ENCODE measurements at places on chromosomes 11 and 22.
A peak's percentile ranks its signal among the peaks of the same experiment; 100 is the strongest.

- DNase-seq: no peak
Measured at GRCh38 chr11:128555606-128556005, 31.8 kb downstream of the ETS1 start.

- DNase-seq: peak; percentile 80
Measured at GRCh38 chr22:29394931-29395581, 6.7 kb upstream of the AP1B1 start.

DNA sequence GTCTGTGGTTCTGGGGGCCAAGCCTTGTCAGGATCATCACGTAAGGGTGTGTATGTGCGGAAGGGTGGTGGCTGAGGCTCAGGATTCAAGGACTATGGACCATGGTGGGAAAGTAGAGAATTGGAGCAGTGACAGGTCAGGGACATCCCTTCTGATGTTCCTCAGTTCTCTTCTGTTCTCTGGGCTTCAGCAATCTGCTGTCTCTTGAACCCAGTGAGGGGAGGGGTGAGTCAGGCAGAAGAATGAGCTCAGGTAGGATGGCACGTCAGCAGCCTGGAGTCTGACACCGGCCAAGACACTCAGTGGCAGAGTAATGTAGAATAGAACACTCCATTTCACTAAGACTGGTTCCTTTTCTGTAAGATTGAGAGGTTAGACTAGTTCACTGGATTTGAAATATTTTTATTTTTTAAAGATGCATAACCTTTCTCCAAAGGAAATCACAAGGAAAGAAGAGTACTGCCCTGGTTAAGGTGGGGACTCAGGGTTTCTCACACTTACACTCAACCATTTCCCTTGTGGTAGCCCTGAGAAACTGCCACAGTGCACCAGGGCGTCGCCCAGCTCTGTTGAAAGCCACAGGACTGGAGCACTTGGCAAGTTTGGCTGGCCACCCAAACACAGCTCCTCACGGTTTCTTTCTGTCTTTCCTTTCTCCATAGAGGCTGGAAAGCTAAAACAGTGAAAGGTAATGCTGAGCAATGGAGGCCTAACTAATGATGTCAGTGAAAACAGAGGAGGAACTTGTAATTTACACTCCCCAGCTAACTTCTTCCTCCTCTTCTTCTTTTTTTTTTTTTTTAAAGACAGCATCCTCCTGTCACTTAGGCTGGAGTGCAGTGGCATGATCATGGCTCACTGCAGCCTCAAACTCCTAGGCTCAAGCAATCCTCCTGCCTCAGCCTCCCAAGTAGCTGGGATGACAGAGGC, 23.1 kb upstream of the MICAL2 start:
- peak; percentile 85 for DNase-seq

DNA sequence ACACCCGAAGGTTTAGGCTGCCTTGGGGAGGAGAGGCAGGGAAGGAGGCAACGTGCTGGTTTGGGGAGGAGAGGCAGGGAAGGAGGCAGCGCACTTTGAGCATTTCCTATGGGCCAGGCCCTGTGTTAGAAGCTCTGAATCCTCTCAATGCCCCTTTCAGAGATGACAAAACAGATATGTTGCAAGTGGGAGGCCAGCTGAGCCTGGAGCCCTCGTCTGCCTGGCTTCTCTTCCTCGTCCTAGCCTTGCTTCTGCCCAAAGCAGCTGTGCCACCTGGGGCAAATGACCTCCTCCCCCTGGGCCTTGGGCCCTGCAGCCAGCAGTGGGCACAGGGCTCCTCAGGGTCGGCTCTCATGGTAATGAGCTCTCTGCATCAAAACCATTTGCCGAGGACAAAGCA, 15.3 kb upstream of the LRRC32 start:
- DNase-seq: no peak

DNA sequence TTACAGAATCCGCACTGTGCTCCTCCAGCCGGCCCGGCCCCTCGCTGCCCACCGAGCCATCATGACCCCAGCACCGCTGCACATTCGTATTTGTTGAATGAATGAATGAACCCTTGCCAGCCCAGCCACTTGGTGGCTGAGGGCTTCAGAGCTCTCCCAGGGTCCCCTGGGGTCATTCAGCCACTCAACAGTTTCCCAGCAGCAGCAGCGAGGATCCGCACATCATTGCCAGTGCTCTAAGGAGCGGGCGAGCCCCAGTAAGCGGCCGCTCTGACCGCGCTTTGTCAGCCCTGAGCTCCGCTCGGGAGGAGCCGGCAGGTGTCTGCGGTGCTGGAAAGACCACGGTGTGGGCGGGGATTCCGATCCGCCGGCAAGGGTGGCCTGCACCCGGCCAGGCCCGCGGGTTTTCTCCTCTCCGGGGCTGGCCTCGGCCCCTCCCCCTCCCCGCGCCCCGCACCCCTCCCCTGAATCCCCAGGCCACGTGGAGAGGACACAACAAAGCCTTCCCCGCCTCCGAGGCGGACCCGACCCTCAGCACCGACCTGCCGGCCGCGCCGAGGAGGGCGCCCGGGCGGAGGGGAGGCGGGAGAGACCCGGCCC, 563 bp downstream of the BID start:
- peak; percentile 36 for DNase-seq

DNA sequence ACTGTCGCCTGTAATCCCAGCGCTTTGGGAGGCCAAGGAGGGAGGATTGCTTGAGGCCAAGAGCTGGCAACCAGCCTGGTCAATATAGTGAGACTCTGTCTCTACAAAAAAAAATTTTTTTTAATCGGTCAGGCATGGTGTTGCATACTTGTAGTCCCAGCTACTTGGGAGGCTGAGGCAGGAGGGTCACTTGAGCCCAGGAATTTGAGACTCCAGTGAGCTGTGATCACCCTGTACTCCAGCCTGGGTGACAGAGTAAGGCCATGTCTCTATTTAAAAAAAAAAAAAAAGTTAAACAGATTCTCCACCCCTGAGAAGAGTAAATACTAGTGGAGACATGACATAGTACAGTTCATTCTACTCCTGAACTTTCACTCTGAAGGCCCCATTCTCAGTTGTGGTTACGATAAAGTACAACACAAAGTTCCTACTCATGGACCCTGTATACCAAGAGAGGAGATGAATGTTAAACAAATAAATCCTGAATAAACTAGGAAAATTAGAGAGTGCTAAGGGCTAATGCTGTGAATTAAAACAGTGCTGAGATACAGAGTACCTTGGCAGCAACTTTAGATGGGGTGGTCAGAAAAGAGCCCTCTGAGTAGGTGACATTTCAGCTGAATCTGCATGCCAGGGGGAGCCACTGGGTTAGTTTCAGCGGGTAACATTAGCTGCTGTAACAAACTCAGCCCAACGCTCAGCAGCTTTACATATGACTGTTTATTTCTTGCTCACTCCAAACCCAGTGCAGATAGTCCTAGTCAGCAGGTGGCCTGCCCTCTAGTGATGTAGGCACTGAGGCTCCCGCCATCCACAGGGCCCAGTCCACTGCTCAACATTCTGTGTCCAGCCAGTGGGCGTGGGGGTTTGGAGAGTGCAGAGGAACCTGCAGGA, 75.1 kb downstream of the DBX1 start:
- peak; percentile 44 for DNase-seq

DNA sequence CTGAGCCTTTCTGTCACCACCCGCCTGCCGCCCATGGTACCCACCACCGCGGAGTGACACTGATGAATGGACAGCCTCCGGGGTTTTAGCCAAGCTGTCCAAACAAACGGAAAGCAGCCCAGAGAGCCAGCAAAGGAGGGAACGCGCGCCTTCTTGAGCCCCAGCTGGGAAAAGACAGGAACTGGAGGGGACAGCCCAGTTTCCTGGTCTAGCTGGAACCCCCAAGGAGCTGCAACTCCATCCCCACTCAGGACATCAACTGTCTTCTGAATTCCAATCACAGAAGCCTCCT, 33.7 kb downstream of the SHISAL1 start:
- no peak for DNase-seq

- no peak for DNase-seq
Measured at GRCh38 chr22:40261783-40262182, 84.1 kb downstream of the TNRC6B start.

GRCh38 chr11:68467201-68467834, 6.8 kb downstream of the PPP6R3 start:
- DNase-seq: no peak

- DNase-seq: no peak
Measured at GRCh38 chr11:73400293-73400692, 24.1 kb downstream of the RELT start.

DNA sequence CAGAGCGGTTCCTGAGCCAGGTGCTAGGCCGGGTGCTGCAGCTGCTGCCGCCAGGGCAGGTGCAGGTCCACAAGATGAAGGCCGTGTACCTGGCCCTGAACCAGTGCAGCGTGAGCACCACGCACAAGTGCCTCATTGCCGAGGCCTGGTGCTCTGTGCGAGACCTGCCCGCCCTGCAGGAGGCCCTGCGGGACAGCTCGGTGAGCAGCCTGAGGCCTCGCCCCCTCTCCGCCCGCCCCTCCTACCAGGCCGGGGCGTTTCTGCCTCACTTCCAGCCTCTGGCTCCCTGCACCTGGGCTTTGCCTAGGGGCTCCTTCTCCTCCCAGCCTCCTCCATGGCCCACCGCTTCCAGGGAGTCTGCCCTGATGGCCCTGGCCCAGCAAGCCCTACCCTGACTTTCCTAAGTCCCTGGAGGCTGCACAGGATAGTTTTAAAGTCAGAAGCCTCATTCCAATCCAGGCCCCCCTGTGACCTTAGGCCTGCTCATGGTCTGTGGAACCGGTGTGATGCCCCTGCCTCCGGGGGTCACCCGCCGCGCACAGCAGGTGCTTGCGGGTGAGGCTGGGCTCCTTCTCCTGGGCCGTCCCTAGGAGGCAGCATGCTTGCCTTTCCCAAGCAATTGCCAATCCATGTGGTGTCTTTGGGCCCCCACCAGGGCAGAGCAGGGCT, 5.5 kb downstream of the TCIRG1 start:
- no peak for DNase-seq

- DNase-seq: no peak
Measured at GRCh38 chr11:101583251-101584128, at the start of gene TRPC6. TRPC6 (minus strand) TSS chr11:101584007; CDS start chr11:101583503, 504 bp downstream.

DNA sequence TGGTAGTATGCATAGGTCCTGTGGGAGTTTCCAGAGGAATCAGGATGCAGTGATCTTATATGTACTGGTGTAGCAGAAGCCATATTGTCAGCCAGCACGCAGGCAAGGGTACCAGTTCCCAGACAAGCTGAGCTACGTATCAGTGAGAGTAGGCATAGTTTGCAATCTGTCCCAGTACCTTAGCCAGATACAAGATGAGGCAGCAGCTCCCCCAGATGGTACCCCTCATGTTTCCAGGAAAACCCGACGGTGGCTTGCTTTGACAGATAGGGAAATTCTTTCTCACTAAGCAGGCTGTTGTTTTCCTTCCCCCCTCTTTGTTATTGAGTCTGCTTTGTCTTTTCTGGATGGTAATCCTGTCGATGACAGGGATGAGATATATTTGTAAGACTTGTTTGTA, 109.7 kb upstream of the RRM1 start:
- peak; percentile 85 for DNase-seq

DNA sequence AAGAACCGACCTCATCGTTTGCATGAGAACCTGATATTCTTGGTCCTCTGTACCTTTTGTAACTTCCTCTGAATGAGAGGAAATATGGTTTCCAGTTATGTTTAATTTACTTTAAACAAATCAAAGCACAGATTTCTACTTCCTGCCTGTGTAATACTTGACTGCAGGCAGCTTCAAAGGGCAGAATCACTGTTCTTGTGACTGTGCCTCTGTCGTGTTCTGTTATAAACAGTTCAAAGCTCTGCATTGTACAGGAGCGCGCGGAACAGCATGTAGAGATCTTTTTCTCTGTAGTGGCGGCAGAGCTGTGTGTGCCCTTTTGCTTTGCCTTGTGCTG, 73.2 kb upstream of the CLDN5 start:
- DNase-seq: no peak

DNA sequence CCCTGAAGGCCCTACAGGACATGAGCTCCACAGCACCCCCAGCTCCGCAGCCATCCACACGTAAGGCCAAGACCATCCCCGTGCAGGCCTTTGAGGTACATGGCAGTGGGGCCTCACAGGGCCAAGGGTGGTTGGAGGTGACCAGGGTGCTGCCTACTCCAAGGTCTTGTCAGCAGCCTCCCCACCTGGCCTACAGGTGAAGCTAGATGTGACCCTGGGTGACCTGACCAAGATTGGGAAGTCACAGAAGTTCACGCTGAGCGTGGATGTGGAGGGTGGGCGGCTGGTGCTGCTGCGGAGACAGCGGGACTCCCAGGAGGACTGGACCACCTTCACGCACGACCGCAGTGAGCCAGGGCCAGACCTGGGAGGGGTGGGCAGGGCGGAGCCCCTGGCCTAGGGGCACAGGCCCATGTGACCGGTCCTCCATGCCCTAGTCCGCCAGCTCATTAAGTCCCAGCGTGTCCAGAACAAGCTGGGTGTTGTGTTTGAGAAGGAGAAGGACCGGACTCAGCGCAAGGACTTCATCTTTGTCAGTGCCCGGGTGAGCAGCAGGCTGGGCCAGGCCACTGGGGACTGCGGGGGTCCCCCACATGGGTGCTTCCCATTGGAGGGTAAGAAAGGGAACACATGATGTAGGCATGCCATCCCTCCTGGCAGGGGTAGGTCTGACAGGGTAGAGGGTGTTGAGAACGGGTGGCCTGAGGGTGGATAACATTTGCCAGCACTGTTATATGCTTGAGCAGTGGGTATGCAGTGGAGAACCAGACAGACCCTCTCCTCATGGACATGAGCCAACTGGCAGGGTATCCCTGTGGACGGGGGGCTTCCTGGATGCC, 5.6 kb downstream of the INPPL1 start:
- no peak for DNase-seq

DNA sequence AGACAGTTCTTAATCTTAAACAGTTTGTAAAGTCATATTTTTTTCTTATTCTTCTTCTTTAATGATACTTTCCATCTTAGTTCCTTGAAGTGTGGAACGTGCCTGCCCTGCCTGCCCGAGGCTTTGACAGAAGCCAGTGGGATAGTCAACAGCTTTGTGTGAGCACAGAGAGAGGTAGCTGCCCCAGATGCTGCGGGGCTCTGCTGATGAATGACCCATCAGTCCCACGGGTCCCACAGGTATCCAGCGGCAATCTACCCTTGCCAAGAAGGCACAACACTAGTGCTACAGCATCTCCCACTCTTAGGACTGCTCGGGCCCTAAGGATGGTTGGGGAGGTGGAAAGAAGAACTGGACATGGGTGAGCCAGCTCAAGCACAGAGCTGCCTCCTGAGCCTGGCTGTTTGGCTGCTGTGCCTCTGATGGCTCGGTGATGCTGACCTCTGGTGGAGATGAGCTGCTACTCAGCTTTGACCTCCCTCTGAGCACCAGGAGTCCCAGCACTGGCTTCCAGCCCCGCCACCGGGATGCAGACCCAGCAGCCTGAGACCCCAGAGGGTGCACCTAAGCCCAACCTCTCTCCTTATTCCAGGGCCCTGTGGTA, 11.8 kb upstream of the APLNR start:
- peak; percentile 60 for DNase-seq

DNA sequence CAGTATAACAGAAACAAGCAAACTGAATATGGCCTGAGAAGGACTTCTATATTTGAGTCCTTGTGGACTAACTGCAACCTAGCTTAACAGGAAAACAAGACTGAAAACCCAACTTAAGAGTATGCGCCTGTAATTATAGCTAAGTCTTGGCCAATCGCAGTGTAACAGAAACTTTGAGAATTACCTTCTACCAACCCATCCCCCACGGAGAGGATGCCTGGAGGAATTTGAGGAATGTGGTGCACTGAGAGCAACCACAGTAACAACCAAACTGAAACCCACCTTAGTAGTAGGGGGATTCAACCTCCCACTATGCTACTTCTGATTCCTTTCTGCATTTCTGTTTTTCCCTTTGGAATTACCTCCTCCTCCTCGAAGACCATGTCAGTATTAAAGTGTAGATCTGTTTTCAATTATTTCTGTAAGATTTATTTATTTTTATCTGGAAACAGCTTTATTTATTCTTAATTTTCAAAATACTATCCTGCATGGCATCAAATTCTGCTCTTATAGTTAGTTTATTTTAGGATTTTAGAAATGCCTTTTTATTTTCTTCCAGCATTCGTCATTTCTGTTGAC, 393.6 kb downstream of the KCNA4 start:
- no peak for DNase-seq

GRCh38 chr11:121898903-121899302, 217.1 kb downstream of the BLID start:
- DNase-seq: no peak

All from hematopoietic multipotent progenitor cell treated with erythropoietin and hydrocortisone succinate and interleukin-3 and kit ligand, for 8 days (in vitro differentiated cells).